ENCODE measurements at places on chromosomes 3 and 15.

GRCh38 chr3:132847849-132848625 is 125.8 kb upstream of the NPHP3 start:
- DNase-seq, result no peak

GRCh38 chr15:39651295-39651694 is 70.4 kb downstream of the THBS1 start:
- no peak for DNase-seq

DNA sequence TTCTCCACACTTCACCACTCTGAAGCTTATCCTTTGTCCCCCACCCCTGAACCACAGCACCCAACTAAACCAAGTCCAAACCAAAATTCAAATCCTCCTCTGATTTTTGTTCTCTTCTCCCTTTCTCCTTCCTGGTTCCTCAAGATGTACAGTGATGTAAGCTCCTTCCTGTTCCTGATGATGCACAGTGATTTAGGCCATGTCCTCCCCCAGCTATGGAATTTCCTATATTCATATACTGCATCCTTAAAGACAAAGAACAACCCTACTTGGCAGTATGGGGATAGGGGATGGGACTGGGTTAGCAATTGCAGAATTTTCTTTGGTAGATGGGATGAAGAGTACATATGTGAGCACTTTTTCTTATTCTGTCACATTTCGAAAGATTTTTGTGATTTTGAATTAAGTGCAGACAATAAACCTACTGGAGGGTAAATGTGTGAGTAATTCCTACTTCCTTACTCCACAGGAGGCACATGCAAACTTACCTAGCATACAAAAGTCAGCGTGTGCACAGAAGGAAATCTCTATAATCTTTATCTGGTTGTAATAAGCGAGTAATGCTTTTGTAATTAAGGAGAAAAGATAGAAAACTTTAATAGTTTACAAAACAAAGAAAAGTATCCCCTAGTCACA is 125.0 kb downstream of the ANO10 start:
- no peak for DNase-seq

DNA sequence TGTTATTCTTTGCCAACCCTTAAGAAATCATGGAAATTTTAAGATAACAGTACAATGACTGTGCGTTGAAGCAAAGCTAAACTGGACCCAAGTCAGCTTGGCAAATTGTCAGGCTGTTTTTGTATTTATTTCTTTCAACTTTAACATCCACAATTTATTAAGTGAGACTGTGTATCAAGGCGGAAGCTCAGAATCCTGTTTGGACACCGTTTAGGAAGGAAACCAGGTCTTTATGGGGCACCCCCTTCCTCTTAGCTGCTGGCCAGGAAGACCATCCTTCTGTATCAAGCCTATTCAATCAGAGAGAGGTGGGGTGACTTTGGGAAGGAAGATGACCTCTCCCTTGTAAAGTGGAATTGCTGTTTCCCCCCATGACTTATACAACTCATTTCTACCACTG is 166.0 kb downstream of the MCTP2 start:
- DNase-seq, result no peak

- no peak for DNase-seq
These were observed 287.1 kb downstream of the IL5RA start for GRCh38 chr3:2823031-2823430.

DNA sequence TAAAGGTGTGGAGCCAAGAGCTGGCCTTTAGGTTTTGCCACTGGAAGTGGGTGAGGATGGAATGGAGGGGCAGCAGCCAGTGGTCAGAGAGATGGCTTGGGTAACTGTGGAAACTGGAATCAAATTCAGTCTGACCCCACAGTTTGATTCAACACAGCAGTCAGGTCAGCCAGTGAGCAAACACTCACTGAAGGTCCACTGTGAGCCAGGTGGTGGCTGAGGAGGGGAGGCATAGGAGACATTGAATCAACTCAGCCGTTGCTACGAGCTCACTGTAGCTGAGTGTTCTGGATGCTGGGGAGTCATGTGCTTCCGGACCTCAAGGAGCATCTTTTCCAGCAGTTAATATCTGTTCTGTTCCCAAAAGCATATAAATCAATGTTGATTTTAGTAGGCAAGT is 37.5 kb downstream of the LPP start:
- no peak for DNase-seq

DNA sequence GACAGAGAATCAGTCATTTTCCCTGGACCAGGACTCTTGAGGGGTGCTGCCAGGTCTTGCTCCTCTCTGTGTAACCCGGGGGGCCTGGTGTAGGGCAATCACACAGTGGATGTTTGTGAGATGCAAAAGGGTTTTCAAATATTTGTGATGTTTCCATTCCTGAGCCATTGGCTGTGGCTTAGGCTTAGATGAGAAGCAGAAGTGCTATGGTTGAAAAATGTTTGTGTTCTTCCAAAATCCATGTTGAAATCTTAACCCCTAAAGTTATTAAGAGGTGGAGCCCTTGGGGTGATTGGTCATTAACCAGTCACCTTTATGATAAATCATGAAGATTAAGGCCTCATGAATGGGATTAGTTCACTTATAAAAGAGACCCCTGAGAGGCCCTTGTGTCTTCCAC is 36.5 kb downstream of the CORO2B start:
- no peak for DNase-seq

DNA sequence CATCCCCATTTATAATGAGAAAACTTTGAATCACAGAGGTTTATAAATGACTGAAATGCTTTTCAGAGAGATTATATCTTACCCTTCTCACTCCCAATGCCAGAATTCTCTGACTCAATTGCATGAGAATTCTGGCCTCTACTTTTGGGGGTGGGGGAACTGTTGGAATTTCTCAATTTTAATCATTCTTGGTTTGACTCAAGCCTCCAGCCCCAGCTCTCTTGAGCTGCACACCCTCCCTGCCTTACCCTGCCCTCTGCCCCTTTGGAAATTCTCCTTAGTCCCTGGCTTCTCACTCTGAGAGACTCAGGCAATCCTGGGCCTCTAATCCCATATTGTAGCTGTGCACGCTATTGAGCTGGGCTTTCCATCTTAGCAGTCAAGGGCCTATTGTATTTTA is 44.2 kb downstream of the ZNF589 start:
- DNase-seq, result no peak
